ENCODE measurements at places on chromosomes 2 and 18.

DNA sequence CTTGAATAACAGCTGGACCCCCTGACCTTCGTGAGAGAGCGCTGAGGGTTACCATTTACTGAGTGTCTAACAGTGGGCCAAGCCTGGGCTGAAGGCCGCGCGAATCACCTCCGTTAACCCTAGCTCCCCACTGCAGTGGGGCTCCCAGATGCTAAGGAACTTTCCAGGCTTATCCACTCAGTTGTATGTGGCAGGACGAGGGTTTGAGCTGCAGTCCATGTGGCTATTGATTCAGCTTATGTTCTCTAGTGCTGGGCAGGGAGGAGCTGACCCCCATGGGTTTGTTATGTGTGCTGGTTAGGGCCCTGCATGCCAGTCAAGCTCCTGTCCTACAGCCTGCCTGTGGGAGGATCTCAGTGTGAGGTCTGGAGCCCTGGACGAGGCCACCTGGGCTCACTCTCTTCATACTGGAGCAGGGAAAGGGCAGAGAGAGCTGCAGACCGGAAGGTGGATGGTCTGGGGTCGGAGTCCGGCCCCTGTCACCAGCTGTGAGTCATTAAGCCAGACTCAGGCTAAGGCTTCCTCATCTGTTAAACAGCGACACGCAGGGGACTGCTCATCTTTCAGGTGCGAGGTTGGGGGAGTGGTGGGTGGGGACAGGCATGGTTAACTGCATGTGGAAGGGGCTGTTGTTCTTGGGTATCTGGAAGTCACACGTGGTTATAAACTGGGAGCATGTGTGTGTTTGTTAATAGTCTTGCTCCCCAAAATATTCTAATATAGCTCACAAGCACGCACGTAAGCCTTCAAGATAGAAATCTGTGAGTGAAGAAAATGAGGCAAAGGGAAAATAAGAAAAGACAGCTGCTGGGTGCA is 6.6 kb downstream of the PSD4 start:
- no peak for DNase-seq

- DNase-seq, result no peak
Observed at GRCh38 chr2:217433522-217433921, 569.3 kb downstream of the TNS1 start.

GRCh38 chr18:45449418-45450227 is 165.7 kb upstream of the SLC14A2 start:
- peak; percentile 33 for DNase-seq

DNA sequence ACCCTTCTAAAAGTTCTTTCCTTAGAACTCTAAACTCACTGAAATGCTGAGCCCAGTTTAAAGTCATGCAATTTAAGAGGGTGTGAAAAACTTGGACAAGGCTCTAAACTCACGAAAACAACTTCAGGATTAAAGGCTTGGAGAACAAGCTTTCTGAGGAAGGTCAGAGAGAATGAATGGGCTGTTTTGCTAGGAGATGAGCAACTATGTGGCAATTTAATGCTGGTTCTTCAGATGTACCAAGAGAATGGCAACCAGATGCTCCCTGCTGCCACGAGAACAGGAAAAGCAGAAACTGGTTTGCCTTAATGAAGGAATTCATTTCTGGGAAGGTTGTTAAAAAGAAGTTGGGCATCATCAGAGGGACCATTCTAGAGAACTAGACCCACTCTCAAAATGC is 77.8 kb upstream of the PMAIP1 start:
- DNase-seq, result no peak

GRCh38 chr2:121705390-121705789 is 31.3 kb downstream of the NIFK start:
- no peak for DNase-seq

- no peak for DNase-seq
Observed at GRCh38 chr18:44474591-44474990, 206.1 kb upstream of the SETBP1 start.

Measured in renal cortex interstitium (tissue), 15 donors.